ENCODE measurements at places on chromosomes 1 and 21. TPM values are rescaled to one million over a fixed set of nuclear protein-coding genes. Genes with fewer than 3 reads are reported as not detected.

DNA sequence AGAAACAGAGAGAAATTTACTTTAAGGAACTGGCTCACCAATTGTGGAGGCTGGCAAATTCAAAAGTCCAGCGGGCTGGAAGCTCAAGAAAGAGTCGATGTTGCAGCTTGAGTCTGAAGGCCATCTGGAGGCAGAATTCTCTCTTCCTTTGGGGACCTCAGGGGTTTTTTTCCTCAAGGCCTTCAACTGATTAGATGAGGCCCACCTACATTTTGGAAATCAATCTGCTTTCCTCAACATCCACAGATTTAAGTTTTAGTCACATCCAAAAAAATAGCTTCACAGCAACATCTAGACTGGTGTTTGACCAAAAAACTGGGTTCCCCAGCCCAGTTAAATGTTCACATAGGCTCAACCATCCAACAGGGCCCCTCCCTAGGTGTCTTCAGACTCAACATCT is 114.9 kb downstream of the SLC35F3 start:
- no peaks in the 10 kb centered on the region for H3K36me3 ChIP-seq
- no peak overlapping the region for H3K4me3 ChIP-seq
- DNase-seq, result no peak
- no peak overlapping the region for H3K27ac ChIP-seq
- H3K4me1 ChIP-seq, result no peaks in the 10 kb centered on the region
- peaks cover 52% of the 10 kb centered on the region for H3K27me3 ChIP-seq

- H3K4me1 ChIP-seq, result peaks cover 21% of the 10 kb centered on the region
- no peak overlapping the region for H3K27ac ChIP-seq
- no peak for DNase-seq
- H3K36me3 ChIP-seq, result no peaks in the 10 kb centered on the region
- peaks cover 10% of the 10 kb centered on the region for H3K27me3 ChIP-seq
Measured at GRCh38 chr1:167115655-167116054, 21.8 kb downstream of the STYXL2 start.

GRCh38 chr1:231376875-231377549 is 38.9 kb downstream of the SPRTN start:
- peaks cover 4% of the 10 kb centered on the region for H3K4me1 ChIP-seq
- peaks cover 1% of the 10 kb centered on the region for H3K36me3 ChIP-seq

- no peak for DNase-seq
- no peak overlapping the region for H3K4me3 ChIP-seq
- no peaks in the 10 kb centered on the region for H3K36me3 ChIP-seq
- H3K4me1 ChIP-seq, result no peaks in the 10 kb centered on the region
- H3K27ac ChIP-seq, result no peak overlapping the region
Measured at GRCh38 chr1:82086739-82087138, 286.0 kb downstream of the ADGRL2 start.

The TSSK3 gene
- 6.6 TPM for total RNA-seq

The AKR7A3 gene
- total RNA-seq, result 3.1 TPM

All from mesothelial cell of epicardium (in vitro differentiated cells).